ENCODE measurements at places on chromosomes 12 and 14.

GRCh38 chr12:53510181-53510812 lies 3.0 kb upstream of the NPFF start:
- DNase-seq = no peak

GRCh38 chr14:101562659-101563351 lies 1.5 kb downstream of the DIO3 start:
- DNase-seq = no peak

GRCh38 chr12:128690641-128691040 lies 133.1 kb downstream of the SLC15A4 start:
- DNase-seq = no peak

GRCh38 chr14:85221832-85222231 lies 308.1 kb upstream of the FLRT2 start:
- no peak for DNase-seq

- no peak for DNase-seq
These were observed 884.2 kb downstream of the FLRT2 start for GRCh38 chr14:86414146-86414545.

GRCh38 chr14:101780390-101780789 lies 18.9 kb downstream of the PPP2R5C start:
- DNase-seq = no peak

GRCh38 chr14:56247495-56248200 lies 129.4 kb downstream of the PELI2 start:
- DNase-seq = no peak

DNA sequence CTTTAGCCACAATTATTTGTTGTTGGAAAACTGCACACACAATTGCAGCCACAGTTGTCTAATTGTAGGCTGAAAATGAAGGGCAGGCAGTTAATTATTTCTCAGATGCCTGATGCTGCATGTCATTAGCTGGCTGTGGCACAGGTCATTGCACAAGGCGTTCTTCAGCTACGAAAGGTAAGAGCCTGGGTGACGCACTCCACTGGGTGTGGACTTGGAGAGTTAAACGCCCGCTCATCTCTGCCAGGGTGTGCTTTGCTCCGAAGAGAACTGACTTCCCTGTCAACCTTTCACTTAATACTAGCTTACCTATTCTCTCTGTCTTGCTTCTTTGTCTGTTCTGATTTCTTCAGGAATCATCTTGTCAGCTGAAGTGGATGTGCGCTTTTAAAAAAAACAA lies 91.4 kb upstream of the CPM start:
- DNase-seq = no peak

GRCh38 chr12:131120831-131121271 lies 167.1 kb downstream of the ADGRD1 start:
- no peak for DNase-seq

- DNase-seq = peak; percentile 48
These were observed at the start of gene BRI3BP for GRCh38 chr12:124993626-124994436. TSS of gene BRI3BP (plus strand) at chr12:124993645. CDS start at chr12:124993791, 146 bp downstream.

GRCh38 chr12:18965203-18965602 lies 164.3 kb upstream of the PLEKHA5 start:
- DNase-seq = no peak

GRCh38 chr12:64893961-64894360 lies 69.5 kb downstream of the TBC1D30 start:
- DNase-seq = no peak

GRCh38 chr12:69580074-69580473 lies 5.2 kb upstream of the CCT2 start:
- DNase-seq = no peak

- no peak for DNase-seq
These were observed 2.3 kb downstream of the VWF start for GRCh38 chr12:6122201-6122600.

GRCh38 chr12:2360630-2361170 lies 307.9 kb downstream of the CACNA1C start:
- DNase-seq = no peak

GRCh38 chr12:89470741-89471509 lies 53.7 kb downstream of the GALNT4 start:
- DNase-seq = no peak

- peak; percentile 74 for DNase-seq
These were observed 98.3 kb downstream of the LRRC74A start for GRCh38 chr14:76924371-76925096.

DNA sequence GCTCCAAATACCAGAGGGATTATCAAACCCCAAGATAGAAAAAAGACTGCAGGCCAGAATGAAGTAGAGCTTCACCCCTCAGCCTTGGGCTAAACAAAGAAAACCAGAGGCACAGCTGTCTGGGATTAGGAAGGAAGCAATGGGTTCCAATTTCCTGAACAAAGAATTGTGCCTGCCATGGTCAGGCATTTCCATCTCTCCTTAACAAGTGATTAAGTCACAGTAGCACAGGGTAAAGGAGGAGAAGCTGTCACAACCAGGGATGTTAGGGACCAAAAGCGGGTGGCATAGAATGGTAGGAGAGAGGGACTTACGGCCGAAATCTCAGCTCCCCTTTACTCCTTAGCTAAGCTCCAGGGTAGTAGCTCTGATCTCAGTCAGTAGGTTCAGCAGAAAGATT lies 33.9 kb downstream of the SPTLC2 start:
- DNase-seq = no peak

DNA sequence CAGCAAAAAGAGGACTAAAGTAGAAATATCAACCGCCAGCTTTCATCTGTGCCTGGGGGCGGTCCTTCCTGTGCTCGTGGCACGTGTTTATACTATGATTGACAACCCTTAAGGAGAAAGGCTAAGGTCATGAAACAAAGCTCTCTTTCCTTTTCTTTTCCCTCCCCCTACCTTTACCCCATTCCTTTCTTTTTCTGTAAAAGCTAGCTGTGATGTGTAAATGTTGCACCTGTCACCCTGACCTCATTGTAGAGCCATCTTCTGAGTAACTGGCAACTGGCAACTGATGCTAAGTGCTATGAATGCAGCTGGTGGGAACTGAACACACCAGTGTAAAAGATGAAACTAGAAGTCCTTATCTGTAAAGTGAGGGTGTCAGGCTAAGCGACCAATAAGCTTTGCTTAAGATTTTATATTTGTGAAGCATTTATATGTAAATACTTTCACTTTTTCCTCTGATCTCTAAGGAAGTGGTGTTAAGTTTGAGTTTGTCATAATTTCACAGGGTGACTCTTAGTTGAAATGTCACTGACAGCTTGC lies 102.8 kb upstream of the BCAT1 start:
- no peak for DNase-seq

DNA sequence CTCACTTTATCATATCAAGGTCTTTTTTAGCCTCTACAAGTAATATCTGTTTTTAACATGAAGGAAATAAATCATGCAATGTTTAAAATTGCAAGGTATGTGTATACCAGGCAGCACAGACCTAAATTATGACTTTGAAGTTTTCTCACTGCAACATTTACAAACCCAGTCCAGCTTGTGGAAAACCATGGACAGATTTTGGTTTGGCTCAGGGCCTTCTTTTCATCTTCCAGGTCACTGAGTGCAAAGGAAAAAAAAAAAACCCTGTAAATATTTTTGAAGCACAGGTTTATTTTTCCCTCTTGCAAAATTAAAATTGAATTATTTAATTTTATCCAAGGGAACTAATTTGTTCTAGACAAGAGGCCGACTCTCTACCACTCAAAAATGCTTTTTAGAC lies 13.8 kb downstream of the MGP start:
- no peak for DNase-seq

- no peak for DNase-seq
These were observed 37.2 kb upstream of the MYF6 start for GRCh38 chr12:80670214-80670613.

DNA sequence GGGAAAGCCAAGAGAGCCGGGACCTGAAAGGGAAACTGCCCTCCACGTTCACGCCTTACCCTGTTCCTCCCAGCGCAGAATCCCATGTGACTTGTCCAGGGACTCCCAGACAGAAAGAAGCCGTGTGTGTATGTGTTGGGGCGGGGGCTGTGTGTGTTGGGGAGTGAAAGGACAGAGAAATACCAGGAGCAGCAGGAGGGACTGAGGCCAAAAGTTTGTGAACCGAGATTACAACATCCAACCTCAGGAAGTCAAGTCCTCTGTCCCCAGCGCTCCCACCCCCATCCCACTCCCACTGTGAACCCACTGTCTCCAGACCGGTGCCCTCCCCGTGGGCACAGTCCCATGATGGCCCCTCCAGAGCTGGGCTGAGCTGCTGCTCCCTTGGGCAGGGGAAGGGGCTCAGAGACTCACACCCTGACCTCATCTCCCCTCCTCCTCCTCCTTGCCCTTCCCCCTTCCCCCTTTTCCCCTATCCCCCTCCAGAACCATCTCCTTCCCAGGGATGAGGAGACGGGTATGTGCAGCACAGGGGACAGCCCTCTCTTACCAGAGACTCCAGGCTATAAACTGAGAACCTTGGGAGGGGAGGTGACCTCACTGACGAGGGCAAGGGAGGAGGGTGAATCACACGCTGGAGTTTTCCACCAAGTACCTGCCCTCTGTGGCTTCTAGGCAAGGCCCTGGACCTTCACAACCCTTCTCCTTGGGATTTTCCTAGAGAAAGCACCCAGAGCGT lies at the start of gene SLC6A12:
TSS of gene SLC6A12 (minus strand) at position 155 of the 739 bp plus-strand sequence. CDS start 4,171 bp downstream, outside the sequence.
- no peak for DNase-seq

DNA sequence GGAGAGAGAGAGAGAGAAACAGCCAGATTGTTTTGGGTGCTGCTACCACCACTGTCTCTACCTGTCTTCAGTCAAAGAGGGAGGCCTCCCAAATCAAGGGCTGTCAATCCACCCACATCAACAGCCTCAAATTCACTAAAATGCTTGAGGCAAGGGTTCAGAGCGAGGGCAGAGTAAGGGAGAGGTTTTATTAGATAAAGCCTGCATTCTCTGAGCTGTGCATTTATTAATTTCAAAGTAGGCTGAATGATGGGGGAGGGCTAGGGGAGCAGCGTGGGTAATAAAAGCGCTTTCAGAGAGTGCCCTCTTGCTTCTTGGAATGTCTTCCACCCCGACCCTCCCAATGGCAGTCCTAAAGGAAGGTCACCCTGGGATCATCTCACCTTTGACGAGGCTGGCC lies 636.5 kb upstream of the TBX3 start:
- no peak for DNase-seq

DNA sequence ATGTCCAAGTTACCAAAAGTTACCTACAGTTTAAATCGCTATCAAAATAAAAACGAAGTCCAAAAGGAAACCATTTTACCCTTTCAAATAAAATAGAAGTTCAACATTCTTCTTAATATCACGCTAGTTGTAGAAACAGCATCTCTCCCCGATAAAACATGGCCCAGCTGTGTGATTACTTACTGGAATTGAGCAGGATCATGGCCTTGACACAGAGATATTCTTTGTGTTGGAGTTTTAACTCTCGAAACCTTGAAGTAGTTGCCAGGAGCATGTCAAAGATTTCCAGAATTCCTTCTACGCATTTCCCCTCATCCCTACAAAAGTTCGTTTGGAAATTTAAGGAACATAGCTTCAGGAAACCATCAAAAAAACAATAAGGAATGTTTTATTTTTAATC lies 44.8 kb downstream of the ESR2 start:
- no peak for DNase-seq

- peak; percentile 4 for DNase-seq
These were observed 373.9 kb downstream of the ALG10 start for GRCh38 chr12:34396006-34396860.

DNA sequence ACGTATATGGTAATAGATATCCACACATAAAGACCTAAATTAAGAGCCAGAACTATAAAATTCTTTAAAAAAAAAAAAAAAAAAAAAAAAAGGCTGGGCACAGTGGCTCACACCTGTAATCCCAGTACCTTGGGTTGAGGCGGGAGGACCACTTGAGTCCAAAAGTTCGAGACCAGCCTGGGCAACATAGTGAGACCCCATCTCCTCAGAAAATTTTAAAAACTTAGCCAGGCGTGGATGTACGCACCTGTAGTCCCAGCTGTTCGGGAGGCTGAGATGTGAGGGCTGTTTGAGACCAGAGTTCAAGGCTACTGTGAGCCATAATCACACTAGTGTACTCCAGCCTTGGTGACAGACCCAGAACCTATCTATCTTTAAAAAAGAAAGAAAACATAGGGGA lies 4.3 kb downstream of the BTBD7 start:
- no peak for DNase-seq

DNA sequence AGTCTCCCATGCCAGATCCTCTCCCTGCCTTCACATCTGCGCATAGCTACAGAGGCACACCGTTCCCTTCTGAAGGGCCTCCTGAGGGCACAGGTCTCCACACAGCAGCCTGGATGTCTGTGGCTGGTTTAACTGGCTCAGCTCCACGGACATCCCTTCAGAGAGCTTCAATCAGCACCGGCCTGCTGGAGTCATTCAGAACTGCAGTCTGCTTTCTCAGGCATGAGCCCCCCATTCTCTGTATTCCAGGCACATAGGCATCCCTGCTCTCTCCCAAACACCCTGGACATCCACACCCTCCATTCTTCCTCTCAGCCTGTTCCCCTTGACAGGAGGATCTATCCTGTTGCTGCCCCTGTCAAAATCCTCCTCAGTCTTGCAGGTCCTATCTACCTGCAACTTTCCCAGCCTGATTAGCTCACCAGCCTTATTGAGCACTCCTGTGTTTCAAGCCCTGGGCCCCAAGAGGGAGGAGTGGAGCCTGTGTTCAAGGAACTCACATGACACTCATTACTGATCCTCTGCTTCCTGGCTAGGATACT lies 2.9 kb upstream of the DHRS2 start:
- no peak for DNase-seq

DNA sequence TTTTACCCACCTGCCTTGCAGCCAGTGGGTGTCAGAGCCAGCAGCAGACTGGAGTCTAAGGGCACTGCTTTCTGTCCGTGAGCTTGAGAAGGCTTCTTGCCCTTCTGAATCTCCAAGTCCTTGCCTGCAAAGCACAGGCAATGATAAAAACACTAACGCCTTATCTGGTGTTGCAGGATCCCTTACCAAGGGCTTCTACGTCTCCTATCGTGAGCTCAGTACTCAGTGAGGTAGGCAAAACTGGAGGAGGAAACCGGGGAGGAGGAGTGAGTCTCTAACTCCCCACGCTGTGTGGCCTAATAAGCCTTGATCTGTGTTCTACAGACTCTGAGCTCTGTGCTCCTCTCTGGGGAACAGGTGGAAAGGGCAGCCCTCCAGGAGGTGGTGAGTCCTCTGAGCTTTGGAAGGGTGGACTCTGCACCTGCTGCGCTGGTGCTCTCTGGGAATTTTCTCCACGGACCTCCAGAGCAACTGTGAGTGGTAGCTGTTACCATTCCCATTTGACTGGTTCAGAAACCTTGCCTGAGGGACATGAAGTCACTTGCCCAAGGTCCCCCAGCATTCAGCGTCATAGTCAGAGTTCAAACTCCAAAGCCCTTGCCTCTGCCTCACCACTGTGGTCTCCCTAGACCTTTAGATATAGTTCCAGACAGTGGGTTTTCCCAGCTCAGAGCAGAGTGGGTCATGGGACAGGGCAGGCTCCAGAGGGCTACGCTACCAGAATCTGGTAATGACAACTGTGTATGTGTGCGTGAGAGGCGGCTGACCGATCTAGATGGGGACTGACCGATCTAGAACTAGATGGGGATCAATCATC lies 7.0 kb upstream of the MARK3 start:
- no peak for DNase-seq

- no peak for DNase-seq
These were observed 15.2 kb upstream of the GALNT9 start for GRCh38 chr12:132344601-132345000.

- no peak for DNase-seq
These were observed 8.0 kb downstream of the STXBP6 start for GRCh38 chr14:25041898-25042297.

All from left hindlimb (tissue), 1 donor.